GM23338 (cell line): ENCODE measurements at places on chromosomes 3 and 15. TPM values are rescaled to one million over a fixed set of nuclear protein-coding genes. Genes with fewer than 3 reads are reported as not detected.

The GOLGA8S gene
- not detected in 2 replicates for total RNA-seq

The KCTD6 gene
- 22.8 and 28.3 TPM in 2 replicates for total RNA-seq

- no peak overlapping the region for H3K27ac ChIP-seq
- peaks cover 7% of the 10 kb centered on the region for H3K4me1 ChIP-seq
These were observed 35.2 kb downstream of the HMCES start for GRCh38 chr3:129313665-129314385.

- no peak overlapping the region for H3K4me3 ChIP-seq
- no peaks in the 10 kb centered on the region for H3K36me3 ChIP-seq
- no peaks in the 10 kb centered on the region for H3K27me3 ChIP-seq
- peaks cover 25% of the 10 kb centered on the region for H3K4me1 ChIP-seq
These were observed 5.8 kb downstream of the TRAK1 start for GRCh38 chr3:42096796-42097565.
